LHCN-M2 (cell line): ENCODE measurements at places on chromosomes 7 and 10. TPM values are rescaled to one million over a fixed set of nuclear protein-coding genes. Genes with fewer than 3 reads are reported as not detected.
A peak's percentile ranks its signal among the peaks of the same experiment; 100 is the strongest.

SPDYE16 gene
- total RNA-seq = not detected in 2 replicates

ATG9B gene
- 0.06 TPM in 2 replicates for total RNA-seq

RBP3 gene
- total RNA-seq = not detected in 2 replicates

- DNase-seq = peak; percentile 90
These were observed 1.8 kb downstream of the SEMA3C start for GRCh38 chr7:80916770-80917741.

DNA sequence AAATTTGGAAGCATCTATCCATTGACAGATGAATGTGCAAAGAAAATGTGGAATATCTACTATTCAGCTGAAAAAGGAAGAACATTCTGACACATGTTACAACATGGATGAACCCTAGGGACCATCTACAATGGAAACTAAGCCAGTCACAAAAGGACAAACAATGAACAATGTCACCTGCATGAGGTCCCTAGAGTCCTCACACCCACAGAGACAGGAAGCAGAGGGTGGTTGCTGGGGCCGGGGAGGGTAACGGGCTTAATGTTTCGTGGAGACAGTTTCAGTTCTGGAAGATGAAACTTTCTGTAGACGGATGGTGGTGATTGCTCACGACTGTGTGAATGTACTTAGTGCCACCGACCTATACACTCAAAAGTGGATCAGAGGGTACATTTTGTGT is 282.9 kb downstream of the ADARB2 start:
- DNase-seq = no peak

GRCh38 chr10:110032801-110033700 is 25.3 kb downstream of the ADD3 start:
- no peak for DNase-seq

DNA sequence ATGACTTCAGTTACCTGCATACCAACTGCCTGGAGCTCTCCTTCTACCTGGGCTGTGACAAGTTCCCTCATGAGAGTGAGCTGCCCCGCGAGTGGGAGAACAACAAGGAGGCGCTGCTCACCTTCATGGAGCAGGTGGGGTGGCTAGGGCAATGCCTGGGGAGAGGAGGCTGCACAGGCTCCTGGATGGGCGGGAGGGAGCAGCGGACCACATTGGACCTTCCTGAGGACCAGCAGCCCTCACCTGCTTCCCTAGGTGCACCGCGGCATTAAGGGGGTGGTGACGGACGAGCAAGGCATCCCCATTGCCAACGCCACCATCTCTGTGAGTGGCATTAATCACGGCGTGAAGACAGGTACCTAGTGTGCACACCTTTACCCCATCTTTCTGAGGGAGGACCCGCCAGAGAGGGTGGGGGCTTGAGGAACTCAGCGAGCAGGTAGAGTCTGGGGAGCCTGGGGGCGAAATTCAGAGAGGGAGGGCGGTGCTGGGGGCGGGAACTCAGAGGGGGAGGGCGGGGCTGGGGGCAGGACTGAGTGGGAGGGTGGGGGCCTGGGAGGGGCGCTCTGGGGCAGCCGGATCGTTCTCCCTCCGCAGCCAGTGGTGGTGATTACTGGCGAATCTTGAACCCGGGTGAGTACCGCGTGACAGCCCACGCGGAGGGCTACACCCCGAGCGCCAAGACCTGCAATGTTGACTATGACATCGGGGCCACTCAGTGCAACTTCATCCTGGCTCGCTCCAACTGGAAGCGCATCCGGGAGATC is 9.0 kb downstream of the AEBP1 start:
- no peak for DNase-seq

DNA sequence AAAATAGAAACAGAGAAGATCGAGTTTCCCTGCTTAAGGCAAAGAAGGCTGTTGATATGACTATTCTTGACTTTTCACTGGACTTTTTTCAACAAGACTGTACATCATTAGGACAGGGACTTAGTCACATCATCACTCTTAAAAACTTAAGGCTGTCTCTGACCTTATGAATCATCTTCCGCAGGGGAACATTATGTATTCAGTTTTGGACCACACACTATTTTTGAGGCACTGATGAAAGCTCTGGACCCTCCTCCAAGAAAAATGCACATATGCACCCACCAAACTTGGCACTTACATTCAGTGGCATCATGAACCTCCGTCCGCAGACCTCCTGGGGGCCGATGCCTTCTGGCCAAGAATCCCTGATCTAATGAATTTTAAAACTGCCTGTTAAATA is 96.4 kb downstream of the CALD1 start:
- peak; percentile 90 for DNase-seq

GRCh38 chr10:103667356-103667755 is 173.9 kb downstream of the NEURL1 start:
- DNase-seq = no peak

- no peak for DNase-seq
These were observed 17.0 kb downstream of the STAM start for GRCh38 chr10:17660921-17661320.

DNA sequence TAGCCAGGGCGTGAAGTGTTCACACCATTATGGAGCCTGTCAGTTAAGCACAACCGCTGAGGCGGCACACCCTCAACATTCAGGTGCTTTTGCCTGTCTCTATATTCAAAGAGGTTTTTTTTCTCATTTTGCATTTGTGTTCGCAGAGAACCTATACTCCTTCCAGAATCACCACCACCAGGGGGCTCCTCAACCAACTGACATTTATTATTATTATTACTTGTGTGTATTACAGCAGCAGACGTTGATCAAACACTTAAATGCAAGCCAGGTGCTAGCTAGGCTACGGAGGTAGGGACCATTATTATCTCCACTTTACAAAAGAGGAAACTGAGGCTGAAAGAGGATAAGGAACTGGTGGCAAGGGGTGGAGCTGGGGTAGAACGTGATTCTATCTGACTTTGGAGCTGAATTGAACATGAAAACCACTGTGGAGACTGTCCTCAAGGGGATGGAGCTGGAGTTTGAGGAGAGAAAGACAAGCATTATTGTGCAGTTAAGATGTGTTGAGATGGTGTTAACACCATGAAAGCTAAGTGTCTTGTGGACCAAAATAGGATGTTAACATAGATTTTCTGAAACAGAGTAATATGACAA is 133.8 kb upstream of the PLXNA4 start:
- peak; percentile 34 for DNase-seq

DNA sequence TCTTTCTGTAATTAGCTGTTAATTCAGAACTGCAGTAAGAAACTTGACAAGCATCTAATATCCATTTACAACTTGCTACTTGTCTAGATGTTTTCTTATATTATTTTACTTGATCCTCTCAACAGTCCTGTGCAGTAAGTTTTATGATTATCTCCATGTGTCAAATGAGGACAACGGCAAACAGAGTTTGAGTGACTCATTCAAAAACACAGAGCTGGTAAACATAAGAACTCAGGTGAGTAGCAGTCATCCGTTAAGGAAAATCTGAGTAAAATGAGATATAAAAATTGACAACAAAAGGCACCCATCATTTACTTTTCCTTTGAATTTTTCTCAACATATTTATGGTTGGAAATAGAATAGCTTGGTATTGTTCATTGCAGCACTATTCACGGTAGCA is 19.0 kb upstream of the TARP start:
- no peak for DNase-seq

DNA sequence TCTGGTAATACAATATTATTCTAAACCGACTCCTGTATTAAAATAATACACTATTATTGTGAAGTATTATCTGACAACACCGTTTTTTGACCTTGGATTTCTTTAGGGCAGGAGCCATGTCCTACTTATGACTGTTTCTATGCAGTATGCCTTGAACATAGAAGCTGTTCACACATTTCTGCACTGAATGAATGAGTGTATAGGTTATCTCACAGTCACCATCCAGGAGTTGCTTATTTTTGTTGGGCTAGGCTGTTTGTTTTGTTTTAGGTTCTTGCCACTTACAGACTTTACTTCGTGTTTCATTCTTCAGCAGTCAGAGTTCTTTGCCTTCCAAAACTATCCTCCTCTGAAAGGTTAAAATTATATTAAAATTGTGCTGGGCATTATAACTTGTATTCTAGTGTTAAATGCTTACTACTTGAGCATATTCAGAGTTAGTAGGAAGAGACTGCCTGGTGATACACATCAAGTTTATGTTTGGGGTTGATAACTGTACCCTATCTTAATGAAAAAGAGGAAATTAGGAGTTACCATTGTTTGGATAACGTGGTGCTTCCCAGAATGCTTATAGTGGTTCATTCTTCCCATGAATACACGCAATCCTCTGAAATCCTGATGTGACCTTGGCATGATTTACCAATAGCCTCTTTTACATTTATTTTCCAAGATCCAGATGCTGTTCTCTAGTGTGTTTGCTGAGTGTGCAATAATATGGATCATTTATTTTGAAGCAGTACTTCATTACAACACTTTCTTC is 1.7 kb downstream of the RALA start:
- DNase-seq = no peak

GRCh38 chr10:49650724-49651034 is 28.8 kb upstream of the C10orf53 start:
- no peak for DNase-seq

- no peak for DNase-seq
These were observed 532.5 kb upstream of the C7orf33 start for GRCh38 chr7:148058092-148058491.
